Central memory CD4-positive, alpha-beta T cell (primary cell): ENCODE measurements at places on chromosomes 11 and 22.
A peak's percentile ranks its signal among the peaks of the same experiment; 100 is the strongest.

DNA sequence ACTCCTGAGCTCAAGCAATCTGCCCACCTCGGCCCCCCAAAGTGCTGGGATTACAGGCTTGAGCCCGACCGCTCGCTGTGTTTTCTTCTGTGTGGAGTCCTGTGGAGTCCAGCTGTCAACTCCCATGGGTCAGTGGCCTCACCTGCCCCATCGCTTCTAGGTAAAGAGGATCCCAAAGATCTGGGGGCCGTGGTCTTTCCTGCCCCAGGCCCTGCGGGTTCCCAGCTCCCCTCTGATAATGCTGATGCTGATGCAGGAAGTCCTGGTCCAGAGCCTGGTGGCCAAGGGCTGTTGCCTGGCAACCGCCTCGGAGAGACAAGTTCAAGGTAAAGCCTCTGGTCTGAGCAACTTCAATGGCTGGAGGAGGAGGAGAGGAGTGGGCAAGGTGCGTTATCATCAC lies 9.6 kb downstream of the SSTR3 start:
- DNase-seq = no peak

DNA sequence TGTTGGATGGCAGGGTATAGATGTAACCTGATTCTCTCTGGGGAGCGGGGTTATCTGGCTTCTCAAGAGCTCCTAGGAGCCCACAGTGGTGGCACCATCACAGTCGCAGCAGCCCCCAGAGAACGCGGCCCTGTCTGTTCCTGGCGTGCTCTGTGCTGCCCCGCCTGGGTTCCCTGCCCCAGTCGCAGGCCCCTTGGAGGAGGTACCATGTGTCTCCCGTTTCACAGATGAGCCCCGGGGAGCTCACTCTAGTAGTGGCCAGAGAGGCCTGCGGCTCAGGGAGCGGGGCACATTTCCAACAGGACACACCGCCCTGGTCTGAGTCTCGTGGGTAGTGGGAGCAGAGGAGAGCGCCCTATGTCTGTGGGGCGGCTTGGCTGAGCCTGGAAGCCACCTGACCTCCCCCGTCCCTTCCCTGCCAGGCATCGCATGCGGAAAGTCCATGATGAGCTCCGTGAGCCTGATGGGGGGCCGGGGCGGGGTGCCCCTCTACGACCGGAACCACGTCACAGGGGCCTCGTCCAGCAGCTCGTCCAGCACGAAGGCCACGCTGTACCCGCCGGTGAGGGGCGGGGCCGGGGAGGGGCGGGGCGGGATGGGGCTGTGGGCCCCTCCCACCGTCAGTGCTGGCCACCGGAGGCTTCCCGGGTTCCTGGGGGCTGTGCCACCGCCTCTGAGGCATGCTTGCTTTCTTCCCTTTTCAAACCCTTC lies 21.0 kb upstream of the PPP6R3 start:
- DNase-seq = no peak

DNA sequence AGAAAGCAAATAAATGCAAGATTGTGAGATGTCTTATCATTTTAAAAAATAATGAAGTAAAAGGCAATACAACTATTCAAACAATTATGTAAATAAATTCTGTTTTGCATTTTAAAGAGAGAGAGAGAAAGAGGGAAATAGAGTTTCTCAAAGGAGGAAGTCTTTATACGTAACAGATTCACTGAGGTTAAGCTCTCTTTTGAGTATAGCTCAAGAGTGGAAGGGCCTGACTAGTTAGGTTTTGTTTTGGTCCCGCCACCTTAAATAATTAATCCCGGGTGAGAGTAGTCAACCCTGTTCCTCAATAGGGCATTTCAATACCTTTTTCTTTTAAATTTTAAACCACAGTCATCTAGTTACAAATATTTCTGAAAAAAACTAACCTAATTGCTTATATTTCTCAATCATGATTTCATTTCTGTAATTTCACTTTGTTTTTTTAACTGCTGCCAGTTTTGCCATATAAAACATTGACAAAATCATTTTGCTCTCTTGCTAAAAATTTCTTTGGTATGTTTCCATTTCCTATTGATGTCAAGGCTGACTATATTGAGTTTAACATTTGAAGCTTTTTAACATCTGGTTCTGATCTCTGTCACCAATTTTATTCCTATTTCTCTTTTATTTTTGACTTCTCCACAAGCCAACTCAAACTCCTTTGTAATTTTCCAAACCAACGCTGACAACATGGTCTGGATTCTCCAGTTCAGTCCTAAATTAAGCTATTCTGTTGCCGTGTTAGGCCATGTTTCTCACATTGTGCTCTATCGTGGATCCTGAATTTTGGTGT lies 10.3 kb downstream of the OR10D3 start:
- no peak for DNase-seq

GRCh38 chr11:124582565-124582964 lies 12.8 kb downstream of the OR8A1 start:
- no peak for DNase-seq

DNA sequence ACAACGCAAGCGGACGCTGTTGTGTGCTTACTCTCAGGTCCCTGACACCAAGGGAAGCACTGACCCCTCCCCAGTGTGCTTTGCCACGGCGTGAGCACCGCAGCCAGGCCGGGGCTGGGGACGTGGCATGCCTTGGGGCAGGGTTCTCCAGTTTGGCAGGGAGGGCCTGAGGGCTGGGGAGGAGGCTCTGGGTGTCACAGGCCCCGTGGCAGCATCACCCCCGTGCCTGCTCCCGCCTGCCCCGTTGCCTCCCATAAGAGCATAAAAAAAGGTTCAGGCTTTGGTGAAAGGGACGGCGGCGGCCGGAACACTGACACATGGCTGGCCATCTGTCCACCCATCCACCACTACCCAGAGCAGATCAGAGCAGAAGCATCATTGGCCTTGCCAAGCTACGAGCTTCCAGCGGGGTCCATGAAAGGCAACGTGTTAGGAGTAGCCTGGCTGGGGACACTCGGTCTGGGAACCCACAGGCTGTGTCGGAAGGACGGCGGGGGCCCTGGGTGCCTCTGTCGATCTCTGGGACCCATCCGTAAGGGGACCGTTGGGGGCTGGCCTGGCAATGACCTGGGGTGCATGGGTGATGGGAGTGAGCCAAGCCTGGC lies 183.0 kb downstream of the IGLL1 start:
- no peak for DNase-seq

- DNase-seq = no peak
Measured at GRCh38 chr11:95415837-95416304, 184.9 kb upstream of the SESN3 start.

- DNase-seq = no peak
Measured at GRCh38 chr11:66600631-66601233, 7.7 kb downstream of the CCS start.

DNA sequence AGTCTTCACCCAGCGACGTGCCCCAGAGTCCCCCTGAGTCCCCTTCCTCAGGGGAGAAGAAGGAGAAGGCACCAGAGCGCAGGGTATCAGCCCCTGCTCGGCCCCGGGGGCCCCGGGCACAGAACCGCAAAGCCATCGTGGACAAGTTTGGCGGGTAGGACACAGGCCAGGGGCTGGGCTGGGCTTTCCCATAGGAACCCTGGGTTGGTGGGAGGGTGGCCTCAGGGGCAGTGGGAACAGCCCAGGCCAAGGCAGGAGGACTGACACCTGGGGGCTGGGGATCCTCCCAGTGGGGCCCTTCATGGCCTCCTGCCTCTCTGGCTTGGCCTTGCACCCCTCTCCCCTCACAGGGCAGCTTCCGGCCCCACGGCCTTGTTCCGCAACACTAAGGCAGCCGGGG lies 8.5 kb downstream of the SMTNL1 start:
- DNase-seq = no peak

DNA sequence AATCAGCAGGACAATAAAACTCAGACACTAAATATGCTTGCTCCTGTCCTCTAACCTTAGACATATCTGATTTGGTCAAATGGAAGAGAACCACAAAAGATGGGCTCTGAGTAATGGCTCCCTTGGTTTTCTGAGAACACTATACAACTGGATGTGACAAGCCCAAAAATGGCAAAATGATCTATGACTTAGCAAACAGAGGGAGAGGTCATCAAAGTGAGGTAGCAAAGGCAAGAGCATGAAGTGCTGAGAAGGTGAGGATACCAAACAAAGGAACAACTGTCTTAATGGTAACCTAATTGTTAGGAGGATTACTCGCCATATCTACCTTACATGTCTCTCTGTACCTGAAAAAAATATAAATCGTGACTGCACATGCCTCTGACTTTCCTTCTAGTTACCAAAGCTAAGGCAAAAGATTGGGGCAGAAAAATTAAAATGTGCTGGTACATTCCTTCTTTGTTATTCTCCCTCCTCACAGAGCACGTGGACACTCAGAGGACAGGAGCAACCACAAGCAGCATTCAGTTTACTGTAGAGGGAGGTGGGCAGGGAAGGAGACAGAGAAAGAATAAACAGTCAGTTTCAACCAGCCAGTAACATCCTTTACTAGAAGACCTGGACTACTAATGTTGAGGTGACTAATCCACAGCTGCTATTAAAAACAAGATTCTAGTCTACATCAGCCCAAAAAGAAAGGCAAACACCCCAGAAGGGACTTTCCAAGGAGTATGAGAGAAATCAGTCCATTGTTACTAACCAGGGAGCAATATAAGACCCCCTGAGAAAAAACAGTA lies 88.8 kb downstream of the AMBRA1 start:
- no peak for DNase-seq

- no peak for DNase-seq
Measured at GRCh38 chr11:19980957-19981669, 179.2 kb downstream of the DBX1 start.

- no peak for DNase-seq
Measured at GRCh38 chr22:36356708-36357624, 30.8 kb downstream of the MYH9 start.

DNA sequence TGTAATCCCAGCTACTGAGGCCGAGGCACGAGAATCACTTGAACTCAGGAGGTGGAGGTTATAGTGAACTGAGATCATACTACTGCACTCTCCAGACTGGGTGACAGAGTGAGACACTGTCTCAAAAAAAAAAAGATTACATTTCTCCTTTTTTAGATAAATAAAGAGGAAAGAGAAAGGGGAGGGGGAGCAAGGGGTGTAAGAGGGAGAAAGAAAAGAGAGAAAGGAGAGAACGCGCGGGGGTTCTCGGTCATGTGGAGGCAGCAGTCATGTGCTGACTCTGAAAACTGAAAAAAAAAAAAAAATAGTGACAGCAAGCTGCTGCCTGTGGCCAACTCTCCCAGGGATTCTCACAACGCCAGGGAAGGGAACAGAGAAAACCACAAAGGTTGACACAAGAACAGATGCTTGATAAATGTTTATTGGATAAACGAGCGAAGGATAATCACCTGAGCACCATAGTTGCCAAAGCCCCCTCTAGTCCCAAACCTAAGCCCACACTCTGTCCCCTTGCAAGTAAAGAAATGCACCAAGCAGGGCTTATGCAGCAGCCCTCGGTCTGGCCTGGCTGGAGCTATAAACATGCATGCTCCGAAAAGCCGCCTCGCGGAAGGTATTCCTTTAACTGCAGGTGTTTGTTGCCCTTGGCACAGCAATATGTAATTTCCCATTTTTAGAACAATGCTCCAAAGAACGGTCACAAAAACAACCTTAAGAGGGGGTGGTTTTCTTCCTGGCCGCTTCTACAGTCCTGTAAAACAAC lies 14.5 kb downstream of the SCGB1A1 start:
- DNase-seq = no peak

GRCh38 chr11:33059331-33060007 lies 20.1 kb downstream of the TCP11L1 start:
- DNase-seq = no peak

GRCh38 chr22:20223421-20224255 lies 44.5 kb downstream of the RTN4R start:
- DNase-seq = no peak

- DNase-seq = no peak
Measured at GRCh38 chr22:22097727-22098228, 115.2 kb upstream of the TOP3B start.

- no peak for DNase-seq
Measured at GRCh38 chr11:35168671-35169070, 29.7 kb downstream of the CD44 start.

DNA sequence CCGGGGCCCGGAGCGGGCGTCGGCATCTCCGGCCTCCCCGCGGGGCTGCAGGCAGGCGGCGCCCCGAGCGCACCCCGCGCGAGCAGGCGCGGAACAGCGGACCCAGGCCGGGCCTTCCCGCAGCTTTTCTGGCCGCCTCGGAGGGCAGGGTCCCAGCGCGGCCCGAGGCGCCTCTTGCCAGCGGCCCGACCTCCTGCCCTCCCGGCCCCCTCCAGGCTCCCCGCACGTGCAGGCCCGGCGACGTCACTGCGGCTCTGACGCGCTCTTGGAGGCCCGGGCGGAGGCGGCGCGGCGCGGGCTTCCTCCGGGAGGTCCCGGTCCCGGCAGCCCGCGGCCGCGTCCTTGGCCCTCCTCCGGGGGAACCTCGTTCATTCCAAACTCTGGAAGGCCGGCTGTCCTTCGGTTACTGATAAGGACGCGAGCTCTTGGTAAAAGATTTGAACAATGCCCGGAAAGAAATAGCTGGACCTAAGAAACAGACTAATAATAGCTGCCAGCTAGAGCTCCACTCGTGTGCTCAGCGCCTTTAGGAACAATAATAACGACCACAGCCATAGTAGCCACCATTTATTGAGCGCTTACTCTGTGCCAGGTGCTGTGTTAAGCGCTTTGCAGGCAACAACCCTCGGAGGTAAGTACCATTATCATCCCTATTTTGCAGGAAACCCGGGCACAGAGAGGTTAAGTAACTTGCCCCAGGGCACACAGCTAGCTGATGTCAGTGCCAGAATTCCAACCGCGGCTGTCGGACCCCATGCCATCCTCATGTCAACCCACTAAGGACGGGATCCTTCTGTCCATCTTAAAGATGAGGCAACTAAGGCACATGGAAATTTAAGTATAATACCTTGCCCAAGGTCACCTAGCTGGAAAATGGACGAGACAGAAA lies 39.1 kb upstream of the CREB3L1 start:
- DNase-seq = peak; percentile 55

GRCh38 chr11:75582895-75583717 lies 21.1 kb downstream of the SERPINH1 start:
- DNase-seq = peak; percentile 33

GRCh38 chr11:133181066-133181465 lies 351.2 kb downstream of the OPCML start:
- no peak for DNase-seq
